ENCODE measurements at places on chromosomes 2 and 18. TPM values are rescaled to one million over a fixed set of nuclear protein-coding genes. Genes with fewer than 3 reads are reported as not detected.

- no peak overlapping the region for H3K27ac ChIP-seq
- H3K36me3 ChIP-seq, result no peaks in the 10 kb centered on the region
- H3K27me3 ChIP-seq, result no peaks in the 10 kb centered on the region
- no peak for DNase-seq
Measured at GRCh38 chr2:228447266-228447915, 265.9 kb upstream of the SPHKAP start.

GRCh38 chr2:156405586-156405985 is 30.6 kb upstream of the GPD2 start:
- H3K27ac ChIP-seq, result no peak overlapping the region
- no peak for DNase-seq
- H3K27me3 ChIP-seq, result no peaks in the 10 kb centered on the region

GRCh38 chr18:11570769-11571412 is 38.5 kb upstream of the SLC35G4 start:
- H3K27ac ChIP-seq, result no peak overlapping the region
- no peak overlapping the region for H3K4me3 ChIP-seq
- H3K4me1 ChIP-seq, result no peaks in the 10 kb centered on the region
- DNase-seq, result no peak

- H3K27ac ChIP-seq, result no peak overlapping the region
- DNase-seq, result no peak
- no peaks in the 10 kb centered on the region for H3K36me3 ChIP-seq
- no peaks in the 10 kb centered on the region for H3K4me1 ChIP-seq
Measured at GRCh38 chr2:37885329-37885993, 39.6 kb upstream of the RMDN2 start.

- no peaks in the 10 kb centered on the region for H3K4me1 ChIP-seq
- H3K4me3 ChIP-seq, result no peak overlapping the region
- H3K36me3 ChIP-seq, result no peaks in the 10 kb centered on the region
- no peaks in the 10 kb centered on the region for H3K27me3 ChIP-seq
- no peak overlapping the region for H3K27ac ChIP-seq
Measured at GRCh38 chr2:96501471-96501874, 3.7 kb downstream of the NEURL3 start.

- H3K27ac ChIP-seq, result no peak overlapping the region
- no peak overlapping the region for H3K4me3 ChIP-seq
- H3K4me1 ChIP-seq, result no peaks in the 10 kb centered on the region
- H3K27me3 ChIP-seq, result no peaks in the 10 kb centered on the region
- H3K36me3 ChIP-seq, result no peaks in the 10 kb centered on the region
- no peak for DNase-seq
Measured at GRCh38 chr2:26535663-26536275, 57.8 kb upstream of the OTOF start.

- H3K27me3 ChIP-seq, result no peaks in the 10 kb centered on the region
- no peak overlapping the region for H3K4me3 ChIP-seq
- H3K36me3 ChIP-seq, result no peaks in the 10 kb centered on the region
- no peak for DNase-seq
- no peaks in the 10 kb centered on the region for H3K4me1 ChIP-seq
Measured at GRCh38 chr2:8096484-8096883, 585.4 kb upstream of the ID2 start.

The LIMS4 gene
- total RNA-seq, result 1.6 TPM

The GATA6 gene
- 0.44 TPM for total RNA-seq
